ENCODE measurements at places on chromosomes 2 and 18. TPM values are rescaled to one million over a fixed set of nuclear protein-coding genes. Genes with fewer than 3 reads are reported as not detected.

DNA sequence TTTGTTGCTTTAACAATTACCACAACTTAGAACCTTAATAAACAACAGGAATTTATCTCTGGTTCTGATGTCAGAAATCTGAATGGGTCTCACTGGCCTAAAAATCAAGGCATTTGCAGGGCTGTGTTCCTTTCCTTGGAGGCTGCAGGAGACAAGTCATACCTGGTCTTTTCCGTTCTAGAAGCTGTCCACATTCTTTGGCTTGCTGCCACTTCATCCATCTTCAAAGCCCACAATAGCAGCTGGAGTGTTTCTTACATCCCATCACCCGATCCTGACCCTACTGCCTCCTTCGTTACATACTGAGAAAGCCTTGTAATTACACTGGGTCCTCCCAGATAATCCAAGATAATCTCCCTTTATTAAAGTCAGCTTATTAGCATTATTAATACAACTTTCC is 18.1 kb downstream of the NETO1 start:
- DNase-seq = no peak

GRCh38 chr18:59500765-59501164 is 141.7 kb upstream of the LMAN1 start:
- DNase-seq = no peak

- no peak for DNase-seq
Measured at GRCh38 chr2:211391189-211391567, 834.8 kb downstream of the CPS1 start.

TTC32 gene
- 13.4 TPM for total RNA-seq

DNA sequence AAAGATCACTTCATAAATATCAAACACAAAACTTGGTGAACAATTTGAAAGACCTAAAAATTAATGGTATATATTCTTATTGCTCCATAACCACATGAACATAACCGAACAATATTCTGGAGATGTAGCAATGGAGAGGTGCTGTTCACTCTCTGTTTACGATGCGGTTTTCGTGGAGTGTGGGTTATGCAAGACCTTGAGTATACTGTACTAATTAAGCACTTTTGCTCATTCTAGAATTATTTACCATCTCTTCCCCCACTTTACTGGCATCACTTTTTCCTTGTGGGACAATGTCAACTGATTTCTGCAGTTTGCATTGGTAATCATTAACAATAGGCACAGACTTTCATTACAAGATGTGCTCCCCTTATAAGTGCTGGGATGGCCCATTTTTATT is 97.6 kb downstream of the RAPH1 start:
- DNase-seq = no peak

DNA sequence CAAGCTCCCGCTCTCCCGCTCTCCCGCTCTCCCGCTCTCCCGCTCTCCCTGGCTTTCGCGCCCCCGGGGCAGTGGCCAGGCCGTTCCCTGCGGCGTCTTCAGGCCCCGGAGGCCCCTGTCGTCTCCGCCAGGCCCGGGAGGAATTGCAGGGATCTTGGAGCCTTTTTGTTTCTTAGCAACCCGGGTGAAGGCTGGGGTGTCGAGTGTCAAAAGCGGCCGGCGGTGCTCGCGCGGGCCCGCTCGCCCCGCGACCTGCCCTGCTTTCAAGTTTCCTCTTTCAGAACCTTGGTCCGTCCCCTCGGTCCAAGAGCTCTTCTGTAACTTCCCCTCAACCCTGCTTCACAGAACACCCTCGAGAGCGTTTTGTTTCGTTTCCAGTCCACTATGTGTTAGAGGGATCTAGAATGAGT is 1.4 kb downstream of the RNF138 start:
- peak; percentile 79 for DNase-seq

CTIF gene
- 45.7 TPM for total RNA-seq

UGT1A5 gene
- 0.34 TPM for total RNA-seq

DNA sequence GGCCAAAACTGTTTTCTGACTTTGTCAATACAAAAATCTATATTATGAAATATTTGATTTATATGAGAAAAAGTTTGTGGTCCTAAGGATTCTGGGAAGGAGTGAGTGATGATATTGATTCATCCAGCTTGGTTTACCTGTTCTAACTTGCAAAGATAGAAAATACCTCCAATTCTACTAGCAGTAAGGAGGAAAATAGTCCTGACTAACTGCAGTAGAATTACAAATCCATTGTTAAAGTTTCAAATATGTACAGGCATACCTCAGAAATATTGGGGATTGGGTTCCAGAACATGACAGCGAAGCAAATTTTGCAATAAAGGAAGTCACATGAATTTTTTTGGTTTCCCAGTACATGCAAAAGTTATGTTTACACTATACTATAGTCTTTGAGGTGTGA is 158.8 kb upstream of the CYRIA start:
- no peak for DNase-seq

DNA sequence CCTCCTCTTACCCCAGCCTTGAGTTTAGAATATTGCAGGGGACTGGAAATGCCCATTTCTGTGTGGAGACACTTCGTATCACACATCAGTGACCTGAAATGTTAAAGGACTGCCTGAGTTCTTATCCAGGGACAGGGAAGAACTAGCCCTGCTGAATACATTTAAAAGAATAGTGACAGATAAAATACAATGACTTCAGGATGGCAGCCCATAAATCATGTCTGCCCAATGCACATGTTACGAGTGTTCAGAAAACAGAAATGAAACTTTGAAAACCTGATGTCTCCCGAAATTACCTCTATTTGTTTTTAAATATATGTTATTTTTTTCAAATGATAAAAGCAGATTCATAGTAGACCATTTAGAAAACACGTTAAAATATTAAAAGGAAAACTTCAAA is 22.3 kb upstream of the RAB12 start:
- DNase-seq = no peak

DNA sequence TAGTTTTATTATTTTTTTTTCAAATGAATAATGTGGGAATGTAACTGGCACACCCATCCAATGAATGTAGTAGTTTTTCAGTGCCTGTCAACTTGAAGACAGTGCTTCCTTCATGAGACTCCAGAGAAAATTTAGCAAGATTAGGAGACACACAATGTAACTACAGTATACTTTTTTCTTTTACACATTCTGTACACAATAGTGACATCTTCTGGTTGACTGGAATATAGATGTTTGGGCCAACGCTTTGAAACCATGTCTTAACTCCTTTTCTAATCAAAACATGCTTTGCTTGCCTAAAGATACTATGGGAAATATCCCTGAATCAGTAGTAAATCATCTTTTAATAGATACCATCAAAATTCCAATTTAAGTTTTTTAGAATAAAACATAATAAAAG is 229.5 kb upstream of the ZC3H15 start:
- DNase-seq = no peak

DNA sequence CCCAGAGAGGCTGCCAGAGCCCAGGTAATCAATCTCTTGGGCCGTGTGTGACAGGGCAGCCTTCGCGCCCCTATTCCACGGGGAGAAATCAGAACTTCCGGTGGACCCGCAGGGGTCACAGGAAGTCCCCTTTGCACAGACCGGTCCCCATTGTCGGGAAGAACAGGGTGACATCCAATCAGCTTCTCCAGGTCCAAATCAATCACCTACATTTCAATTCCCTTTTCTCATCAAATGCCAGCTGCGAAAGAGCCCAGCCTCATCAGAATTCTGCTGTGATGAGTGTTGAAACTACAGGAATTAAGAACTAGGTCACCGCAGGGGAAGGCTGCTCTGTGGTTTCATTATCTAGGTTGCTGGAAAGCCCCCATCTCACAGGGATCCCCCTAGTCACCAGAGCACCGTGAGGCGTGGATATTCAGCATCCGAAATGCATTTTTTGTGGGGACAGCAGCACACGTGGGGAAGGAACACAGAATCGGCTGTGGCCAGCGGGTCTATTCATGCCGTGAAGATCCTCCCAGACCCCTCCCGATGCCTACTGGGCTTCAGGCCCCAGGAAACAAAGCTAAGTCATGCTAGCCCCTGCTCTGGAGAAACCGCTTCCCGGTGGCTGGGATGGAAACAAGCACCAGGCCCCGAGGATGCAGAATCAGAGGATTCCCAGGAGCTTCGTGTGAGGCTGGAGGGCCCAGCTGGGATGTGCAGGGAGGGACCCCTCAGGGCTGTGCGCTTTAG is 193.7 kb upstream of the ID2 start:
- DNase-seq = no peak

Data from lung (tissue), 17 donors.